ENCODE measurements at places on chromosomes 5 and 9. TPM values are rescaled to one million over a fixed set of nuclear protein-coding genes. Genes with fewer than 3 reads are reported as not detected.

POLR3G gene
- polyA plus RNA-seq, result 3.5 TPM

LRSAM1 gene
- polyA plus RNA-seq, result 18.6 TPM

CETN3 gene
- 70.9 TPM for polyA plus RNA-seq

FOXD4L3 gene
- polyA plus RNA-seq, result not detected

PCDHB9 gene
- 4.1 TPM for polyA plus RNA-seq

CCL27 gene
- 0.95 TPM for polyA plus RNA-seq

ROR2 gene
- polyA plus RNA-seq, result 16.4 TPM

HACD4 gene
- 3.0 TPM for polyA plus RNA-seq

GRIN3A gene
- 1.1 TPM for polyA plus RNA-seq

COL5A1 gene
- 87.5 TPM for polyA plus RNA-seq

SV2C gene
- 0.21 TPM for polyA plus RNA-seq

IL5 gene
- polyA plus RNA-seq, result not detected

MARCHF3 gene
- 9.0 TPM for polyA plus RNA-seq

CCL21 gene
- 50.9 TPM for polyA plus RNA-seq

RNF44 gene
- polyA plus RNA-seq, result 73.4 TPM

PLPPR1 gene
- polyA plus RNA-seq, result 19.3 TPM

SPATA31A3 gene
- not detected for polyA plus RNA-seq

UIMC1 gene
- 47.0 TPM for polyA plus RNA-seq

SARDH gene
- 14.8 TPM for polyA plus RNA-seq

PCDHGC3 gene
- polyA plus RNA-seq, result 131 TPM

CATSPER3 gene
- 1.0 TPM for polyA plus RNA-seq

ECSCR gene
- 24.4 TPM for polyA plus RNA-seq

SLC46A2 gene
- 0.16 TPM for polyA plus RNA-seq

C9orf85 gene
- polyA plus RNA-seq, result 13.5 TPM

PTGER4 gene
- polyA plus RNA-seq, result 9.2 TPM

NUTM2F gene
- not detected for polyA plus RNA-seq

SLC22A4 gene
- 9.1 TPM for polyA plus RNA-seq

OR4F3 gene
- polyA plus RNA-seq, result not detected

CER1 gene
- polyA plus RNA-seq, result 1.3 TPM

ARID3C gene
- polyA plus RNA-seq, result 0.14 TPM

TPM2 gene
- polyA plus RNA-seq, result 160 TPM

NKD2 gene
- polyA plus RNA-seq, result 20.5 TPM

TEX48 gene
- polyA plus RNA-seq, result not detected

ALDH7A1 gene
- polyA plus RNA-seq, result 146 TPM

GRXCR2 gene
- not detected for polyA plus RNA-seq

Measured in renal pelvis (tissue), 12 donors.